ENCODE measurements at places on chromosomes 1 and 21. TPM values are rescaled to one million over a fixed set of nuclear protein-coding genes. Genes with fewer than 3 reads are reported as not detected.

Gene TRMT1L
- total RNA-seq, result 20.4 TPM

Gene RAP1GAP
- 0.96 TPM for total RNA-seq

Gene CHIA
- total RNA-seq, result not detected

Gene NUDT4B
- total RNA-seq, result 28.4 TPM

Gene PLEKHA6
- 0.72 TPM for total RNA-seq

Gene HPCA
- not detected for total RNA-seq

Gene WDR64
- not detected for total RNA-seq
